ENCODE measurements at places on chromosomes 16 and 17.

- DNase-seq, result no peak
Observed at GRCh38 chr17:80248001-80248893, 12.4 kb upstream of the RNF213 start.

GRCh38 chr16:73107371-73107770 lies 59.4 kb upstream of the ZFHX3 start:
- no peak for DNase-seq

DNA sequence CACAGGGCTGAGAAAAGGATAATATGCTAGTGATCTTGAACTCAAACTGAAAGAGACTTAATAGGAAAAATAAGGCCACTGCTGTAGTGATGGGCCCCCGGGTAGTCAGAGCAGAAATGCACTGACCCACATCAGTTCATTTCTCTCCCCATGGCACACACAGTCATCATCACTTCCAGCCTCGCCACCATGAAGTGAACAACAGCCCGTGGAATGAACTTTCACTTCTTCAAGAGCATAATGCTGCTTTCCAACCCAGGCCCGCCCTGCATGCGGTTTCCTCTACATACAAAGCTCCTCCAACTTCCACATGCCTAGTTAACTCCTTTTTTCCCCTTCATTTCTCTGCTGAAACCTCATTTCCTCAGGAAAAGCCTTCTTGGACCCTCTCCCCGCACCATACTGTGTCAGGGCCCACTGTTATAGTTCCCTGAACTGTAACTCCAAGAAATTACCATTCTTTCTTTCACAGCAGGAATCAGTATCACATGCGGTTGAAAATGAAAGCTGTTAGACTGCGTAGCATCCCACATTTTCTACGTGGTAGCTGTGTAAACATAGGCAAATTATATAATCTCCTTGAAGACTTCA lies 65.8 kb upstream of the SMIM36 start:
- no peak for DNase-seq

GRCh38 chr17:72165867-72166439 lies 45.1 kb downstream of the SOX9 start:
- DNase-seq, result no peak

GRCh38 chr16:68995011-68995504 lies 110.4 kb upstream of the HAS3 start:
- no peak for DNase-seq

GRCh38 chr17:39648616-39649366 lies 11.8 kb downstream of the STARD3 start:
- no peak for DNase-seq

DNA sequence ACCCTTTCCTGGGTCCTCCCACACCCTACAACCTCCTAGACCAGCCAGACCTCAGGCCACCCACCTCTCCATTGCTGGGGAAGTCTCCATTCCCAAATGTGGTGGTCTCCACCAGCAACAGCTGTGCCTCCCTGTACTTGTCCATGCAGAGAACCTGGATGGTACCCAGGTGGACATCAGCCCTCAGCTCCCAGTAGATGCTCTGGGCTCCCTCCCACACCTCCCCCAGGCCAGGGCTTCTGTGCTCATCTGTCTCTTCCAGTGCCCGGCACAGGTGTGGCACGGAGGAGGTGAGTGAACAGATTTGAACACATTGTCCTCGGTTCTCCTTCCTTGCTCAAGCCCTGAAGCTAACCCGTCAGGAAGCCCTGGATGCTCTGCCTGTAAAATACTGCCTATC lies 34.6 kb downstream of the LGALS9 start:
- DNase-seq, result no peak

DNA sequence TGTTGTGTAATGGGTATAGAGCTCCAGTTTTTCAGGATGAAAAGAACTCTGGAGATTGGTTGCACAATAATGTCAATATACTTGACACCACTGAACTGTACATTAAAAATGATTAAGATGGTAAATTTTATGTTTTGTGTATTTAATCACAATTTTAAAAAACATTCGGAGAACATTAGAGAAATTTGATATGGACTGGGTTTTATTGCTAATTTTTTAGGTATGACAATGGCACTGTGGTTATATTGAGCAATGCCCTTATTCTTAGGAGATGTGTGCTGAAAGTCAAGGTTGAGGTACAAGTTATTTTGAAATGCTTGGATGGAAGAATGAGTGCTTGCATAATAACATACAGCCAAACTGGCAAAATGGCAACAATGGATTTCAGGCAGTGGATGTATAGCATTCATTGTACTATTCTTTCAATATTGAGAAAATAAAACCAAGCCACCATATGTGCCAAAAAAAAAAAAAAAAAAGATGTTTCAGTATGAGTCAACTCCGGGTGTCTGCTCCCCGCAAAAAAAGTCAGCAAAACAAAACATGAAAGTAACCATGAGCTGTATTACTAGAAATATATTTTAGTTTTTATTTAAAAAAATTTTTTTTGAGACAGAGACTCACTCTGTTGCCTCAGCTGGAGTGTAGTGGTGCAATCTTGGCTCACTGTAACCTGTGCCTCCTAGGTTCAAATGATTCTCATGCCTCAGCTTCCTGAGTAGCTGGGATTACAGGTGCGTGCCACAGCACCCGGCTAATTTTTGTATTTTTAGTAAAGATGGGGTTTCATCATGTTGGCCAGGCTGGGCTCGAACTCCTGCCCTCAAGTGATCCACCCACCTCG lies 19.8 kb downstream of the HOXB1 start:
- DNase-seq, result no peak

DNA sequence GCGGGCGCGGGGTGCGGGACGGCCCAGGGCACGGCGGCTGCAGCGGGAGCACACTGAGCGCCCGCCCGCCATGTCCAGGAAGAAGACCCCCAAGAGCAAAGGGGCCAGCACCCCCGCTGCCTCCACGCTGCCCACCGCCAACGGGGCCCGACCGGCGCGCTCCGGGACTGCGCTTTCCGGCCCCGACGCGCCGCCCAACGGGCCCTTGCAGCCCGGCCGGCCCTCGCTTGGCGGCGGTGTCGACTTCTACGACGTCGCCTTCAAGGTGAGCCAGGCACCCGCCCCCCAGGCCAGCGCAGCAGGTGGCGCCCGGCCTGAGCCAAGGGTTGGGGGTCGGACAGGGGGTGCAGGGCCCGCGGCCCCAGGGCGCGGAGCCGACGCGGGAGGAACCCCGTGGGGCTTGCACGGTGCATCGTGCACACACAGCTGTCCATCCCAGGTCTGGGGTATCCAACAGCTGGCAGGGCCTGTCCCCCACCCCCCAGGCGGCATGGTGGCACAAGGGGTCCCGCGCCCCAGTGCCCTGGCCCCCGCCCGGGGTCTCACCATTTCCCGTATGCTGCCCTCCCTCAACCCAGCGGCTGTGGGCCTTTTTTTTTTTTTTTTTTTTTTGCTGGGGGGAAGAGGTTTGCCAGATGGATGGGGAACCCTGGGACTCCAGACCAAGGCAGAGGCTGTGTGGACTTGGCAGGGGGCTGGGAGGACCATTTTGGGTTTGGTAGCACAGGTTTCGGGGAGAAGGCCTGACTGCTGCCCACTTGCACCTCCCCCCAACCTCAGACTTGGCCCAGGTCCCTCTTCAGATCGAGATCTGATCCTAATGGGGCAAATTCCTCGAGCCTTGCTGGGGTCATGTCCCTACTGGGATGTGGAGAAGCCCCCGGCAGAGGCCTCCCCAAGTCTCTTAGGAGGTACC lies 547 bp downstream of the RAB26 start:
- DNase-seq, result no peak

GRCh38 chr17:59810894-59811153 lies 81.9 kb downstream of the TUBD1 start:
- no peak for DNase-seq

DNA sequence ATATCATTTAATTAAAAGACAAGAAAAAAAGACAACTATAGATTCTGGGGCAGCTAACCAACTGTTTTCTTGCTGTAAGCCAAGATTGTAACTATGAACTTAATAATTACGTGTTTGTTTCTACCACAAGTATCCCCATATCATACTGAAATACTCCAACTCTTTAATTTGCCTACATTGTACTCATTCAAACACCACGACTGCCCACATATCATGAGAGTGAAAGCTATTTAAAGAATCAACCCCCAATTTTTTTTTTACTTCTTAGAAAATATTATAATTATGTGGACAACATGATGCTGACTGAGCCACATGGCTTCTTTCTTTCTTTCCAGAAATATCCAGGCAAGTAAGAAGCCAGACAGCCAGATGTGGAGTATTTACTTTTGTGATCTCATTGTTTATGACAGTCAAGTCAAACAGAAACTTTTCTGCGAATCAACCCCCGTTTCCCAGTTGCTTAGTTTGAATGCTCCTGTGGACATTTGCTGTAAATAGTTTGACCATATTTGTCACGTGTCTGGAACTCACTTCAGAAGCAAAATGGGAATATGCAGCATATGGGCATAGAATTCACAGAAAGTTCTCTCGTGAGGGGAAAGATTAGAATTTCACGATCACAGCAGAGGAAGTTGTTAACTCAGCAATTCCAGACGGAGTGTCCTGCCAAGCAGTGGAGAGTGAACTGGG lies 126.8 kb upstream of the PSMD7 start:
- no peak for DNase-seq

DNA sequence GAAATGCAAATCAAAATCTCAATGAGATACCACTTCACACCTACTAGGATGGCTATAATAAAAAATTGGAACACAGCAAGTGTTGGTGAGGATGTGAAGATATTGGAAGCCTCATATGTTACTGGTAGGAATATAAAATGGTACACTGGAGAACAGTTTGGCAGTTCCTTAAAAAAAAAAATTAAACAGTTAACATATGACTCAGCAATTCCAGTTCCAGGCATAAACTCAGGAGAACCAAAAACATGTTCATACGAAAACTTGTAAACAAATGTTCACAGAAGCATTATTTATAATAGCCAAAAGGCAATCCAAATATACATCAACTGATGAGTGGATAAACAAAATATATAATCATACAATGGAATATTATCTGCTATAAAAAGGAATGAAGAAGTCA lies 28.2 kb downstream of the ZNF652 start:
- DNase-seq, result no peak

DNA sequence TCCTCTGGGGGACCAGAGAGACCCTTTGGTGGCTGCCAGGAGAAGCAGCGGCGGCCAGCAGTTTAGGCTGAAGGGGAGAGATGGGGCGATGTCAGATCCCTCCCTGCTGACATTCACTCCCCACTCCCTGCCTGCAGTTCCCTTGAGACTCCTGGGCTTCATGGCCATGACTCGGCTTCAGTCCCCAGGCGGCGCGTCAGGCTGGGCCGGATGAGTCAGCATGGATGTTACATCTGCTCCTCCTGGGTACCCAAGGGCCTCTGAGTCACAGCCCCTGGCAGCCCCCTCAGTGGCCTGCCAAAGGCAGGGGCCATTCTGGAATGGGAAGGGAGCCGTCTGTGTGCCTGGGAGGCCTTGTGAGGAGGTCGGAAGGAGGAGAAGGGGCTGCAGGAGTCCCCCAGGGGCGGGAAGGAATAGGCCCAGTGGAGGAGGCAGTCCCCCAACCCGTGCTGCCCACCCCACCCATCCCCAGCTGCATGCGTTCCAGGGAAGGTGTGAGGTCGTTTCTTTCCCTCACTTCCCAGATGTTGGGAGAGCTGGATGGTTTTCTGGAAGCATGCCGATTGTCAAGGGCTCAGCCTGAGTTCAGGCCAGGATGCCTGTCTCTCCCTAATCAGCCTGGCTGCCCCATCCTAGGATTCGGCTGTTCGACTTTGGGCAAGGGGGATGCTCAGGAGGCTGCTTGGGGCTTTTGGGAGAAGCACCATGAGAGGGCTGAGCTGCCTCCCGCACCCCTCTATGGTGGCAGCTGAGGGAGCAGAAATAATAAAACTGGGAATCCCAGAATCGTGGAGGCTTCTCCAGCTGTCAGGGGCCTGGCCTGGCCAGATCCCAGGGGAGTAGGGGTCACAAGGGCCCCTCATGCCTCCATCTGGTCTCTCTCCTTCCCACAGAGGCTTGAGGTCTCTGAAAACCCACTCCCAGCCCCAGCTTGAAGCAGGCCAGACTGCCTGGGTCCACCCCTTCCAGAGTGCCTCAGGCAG lies 9.7 kb downstream of the RHBDL3 start:
- no peak for DNase-seq

GRCh38 chr17:33322063-33322462 lies 29.0 kb upstream of the ASIC2 start:
- no peak for DNase-seq

DNA sequence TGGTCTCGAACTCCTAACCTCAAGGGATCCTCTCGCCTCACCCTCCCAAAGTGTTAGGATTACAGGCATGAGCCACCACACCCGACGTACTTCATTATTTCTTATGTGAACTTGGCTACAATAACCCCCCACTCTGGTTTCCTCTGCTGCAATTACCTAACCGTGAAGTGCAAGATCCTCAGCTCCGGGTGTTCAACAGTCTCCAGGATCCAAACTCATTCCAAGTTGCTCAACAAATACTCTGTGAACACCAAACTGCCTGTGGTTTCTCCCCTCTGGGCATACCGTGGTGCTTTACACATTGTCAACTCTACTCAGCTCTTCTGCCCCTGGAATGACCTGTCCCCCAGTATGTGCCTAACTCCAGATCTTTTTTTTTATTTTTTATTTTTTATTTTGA lies 6.8 kb upstream of the SULT1A1 start:
- no peak for DNase-seq

GRCh38 chr17:67689534-67690177 lies 28.1 kb upstream of the NOL11 start:
- DNase-seq, result no peak

- no peak for DNase-seq
Observed at GRCh38 chr16:25501530-25502255, 190.1 kb upstream of the HS3ST4 start.

DNA sequence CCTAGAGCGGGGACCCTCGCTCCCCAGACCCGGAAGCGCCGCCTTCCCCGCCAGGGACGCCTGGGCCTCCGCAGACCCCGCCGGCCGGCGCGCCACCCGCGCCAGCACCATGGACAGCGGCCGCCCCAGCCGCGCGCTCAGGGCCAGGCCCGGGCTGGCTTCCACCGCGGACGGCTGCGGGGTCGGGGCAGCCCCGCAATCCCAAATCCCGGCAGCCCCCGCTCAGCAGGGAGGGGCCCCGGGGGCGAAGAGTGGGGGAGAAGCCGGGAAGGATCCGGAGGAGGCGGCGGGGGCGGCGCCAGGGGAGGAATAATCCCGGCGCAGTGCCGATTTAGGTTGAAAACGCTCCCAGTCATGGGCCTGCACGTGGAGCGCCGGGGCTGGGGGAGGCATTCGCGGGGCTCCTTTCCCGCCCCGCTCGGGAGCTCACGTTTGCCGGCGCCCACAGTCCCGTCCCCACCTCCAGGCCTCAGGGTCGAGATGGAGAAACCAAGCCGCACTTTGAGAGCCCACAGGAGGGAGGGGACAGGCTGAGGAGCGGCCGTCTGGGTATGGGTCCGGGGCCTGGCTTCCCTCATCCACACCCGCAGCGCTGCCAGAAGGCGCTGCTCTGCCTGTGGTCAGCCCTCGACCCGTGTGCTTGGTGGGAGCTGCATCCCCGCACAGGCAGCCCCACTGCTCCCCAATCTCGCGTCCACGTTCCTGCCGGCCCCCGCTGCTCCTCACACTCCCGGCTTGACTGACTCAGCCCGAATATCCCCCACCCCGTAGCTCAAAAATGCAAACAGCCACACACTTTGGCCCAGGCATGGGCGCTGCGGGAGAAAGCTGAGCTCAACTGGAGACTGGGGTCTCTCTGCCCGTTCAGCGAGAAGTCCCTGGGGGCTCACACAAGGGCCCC lies 4.7 kb downstream of the FBXL16 start:
- DNase-seq, result no peak

Data from left lobe of liver (tissue), 2 donors.